Right kidney (tissue), 9 donors: ENCODE measurements at places on chromosomes 13 and 19.
A peak's percentile ranks its signal among the peaks of the same experiment; 100 is the strongest.

GRCh38 chr19:2495130-2495641 lies 19.3 kb downstream of the GADD45B start:
- no peak for DNase-seq

DNA sequence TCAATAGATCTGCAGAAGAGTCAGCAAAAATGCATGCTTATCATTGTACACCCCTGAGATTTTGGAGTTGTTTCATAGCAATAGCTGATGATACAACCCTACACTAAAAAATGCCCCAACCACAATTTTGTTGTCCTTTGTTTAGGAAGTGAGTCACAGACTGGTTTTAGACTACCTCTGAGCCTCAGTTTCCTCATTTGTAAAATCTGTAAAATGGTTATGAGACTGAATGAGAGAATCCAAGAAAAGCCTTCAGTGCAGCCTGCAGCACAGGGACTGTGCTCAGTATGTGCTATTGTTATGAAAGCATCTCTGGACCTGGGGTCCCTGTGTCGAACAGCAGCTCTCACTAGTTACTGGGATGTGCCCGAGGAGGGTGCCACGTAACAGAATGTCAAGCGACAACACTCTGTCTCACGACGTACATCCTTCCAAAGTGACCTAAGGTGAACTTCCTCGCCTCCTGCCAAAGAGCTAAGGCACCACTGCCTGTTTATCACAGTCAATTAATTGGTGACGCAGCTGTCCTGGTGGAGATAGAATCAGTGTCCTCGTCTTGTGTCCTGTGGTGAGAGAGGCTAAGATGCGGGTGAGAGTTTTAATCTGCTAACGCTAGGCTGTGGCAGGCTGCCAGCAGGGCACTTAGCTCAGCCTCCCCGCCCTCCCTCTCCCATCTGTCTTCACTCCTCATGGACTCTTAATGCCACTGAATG lies 18.1 kb downstream of the DHRS12 start:
- no peak for DNase-seq

GRCh38 chr13:33167491-33167890 lies 118.1 kb downstream of the STARD13 start:
- no peak for DNase-seq

- no peak for DNase-seq
These were observed 41.6 kb upstream of the ZNF14 start for GRCh38 chr19:19774354-19775033.

DNA sequence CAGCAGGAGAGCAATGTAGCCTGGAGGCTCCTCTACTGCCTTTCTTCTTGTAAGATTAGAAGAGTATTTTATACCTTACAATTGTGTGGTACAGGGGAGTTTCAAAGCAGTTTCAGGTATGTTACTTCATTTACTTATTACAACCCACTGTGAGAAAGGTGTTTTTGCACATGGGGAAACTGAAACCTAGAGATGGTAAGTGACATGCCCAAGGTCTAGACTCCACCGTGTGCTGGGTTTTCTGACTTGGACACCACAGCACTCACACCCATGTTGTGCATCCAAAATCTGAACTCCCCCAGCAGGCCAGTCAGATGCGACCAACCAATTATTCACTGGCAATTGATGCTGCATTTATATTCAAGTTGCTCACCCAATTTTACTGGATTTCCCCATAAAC lies 22.8 kb downstream of the ERICH6B start:
- DNase-seq: no peak

- DNase-seq: no peak
These were observed 11.5 kb upstream of the SUPT20H start for GRCh38 chr13:37070956-37071355.

DNA sequence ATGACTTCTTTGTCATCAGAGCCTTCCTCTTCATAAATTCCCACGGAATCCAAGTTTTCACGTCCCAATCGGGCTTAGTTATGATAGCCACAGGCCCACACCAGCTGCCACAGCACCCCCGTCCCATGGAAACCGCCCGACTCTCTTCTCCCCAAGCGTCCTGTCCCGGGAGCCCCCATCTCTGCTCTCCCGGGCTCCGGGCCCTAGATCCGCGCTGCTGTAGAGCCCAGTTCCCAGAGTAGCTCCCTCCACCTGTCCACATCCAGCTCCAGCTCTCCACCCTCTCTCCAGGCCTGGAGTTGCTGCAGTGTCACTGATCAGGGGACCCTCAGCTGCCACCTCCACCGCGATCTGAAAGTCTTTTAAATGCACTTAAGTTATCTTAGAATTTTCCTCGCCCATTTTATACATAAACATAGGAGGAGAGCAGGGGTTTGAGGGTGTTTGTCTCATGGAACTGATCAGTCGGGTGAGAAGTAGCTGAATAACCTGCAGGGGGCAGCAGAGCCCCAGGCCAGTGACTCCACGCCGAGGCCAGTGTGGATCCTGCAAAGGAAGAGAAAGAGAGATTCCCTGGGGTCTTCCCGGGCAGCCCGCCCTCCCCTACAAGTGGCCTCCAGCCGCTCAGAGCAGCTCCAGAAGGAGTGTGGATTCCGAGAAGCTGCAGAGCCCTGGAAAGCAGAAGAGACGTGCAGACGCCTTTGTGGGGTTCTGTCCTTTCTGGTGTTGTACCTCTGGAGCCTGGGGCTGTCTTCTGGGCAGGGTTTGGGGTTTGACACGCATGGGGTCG lies 1.1 kb upstream of the ZNF763 start:
- DNase-seq: peak; percentile 68

- DNase-seq: no peak
These were observed 2.1 kb downstream of the TEX30 start for GRCh38 chr13:102771298-102772041.

DNA sequence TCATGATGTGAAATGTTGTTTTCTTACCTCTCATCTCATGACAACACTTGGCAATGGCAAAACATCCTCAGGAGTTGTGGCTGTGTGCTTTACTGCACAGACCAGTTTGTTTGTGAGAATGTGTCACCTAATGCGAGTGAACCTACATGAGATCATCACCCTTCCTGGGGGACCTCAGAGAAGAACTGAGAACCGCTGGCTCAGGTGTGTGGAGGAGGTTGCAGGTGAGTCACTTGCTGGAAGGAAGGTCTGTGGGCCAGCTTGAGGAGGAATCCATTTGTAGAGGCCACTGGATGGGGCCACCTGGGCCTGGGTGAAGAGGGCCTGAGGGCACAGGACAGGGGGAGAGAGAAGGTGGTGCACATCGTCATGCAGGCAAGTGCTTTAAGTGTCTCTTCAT lies 3.0 kb upstream of the CEACAM1 start:
- no peak for DNase-seq
